ENCODE measurements at places on chromosomes 6 and 20.

- DNase-seq, result no peak
Observed at GRCh38 chr6:113385020-113385431, 472.1 kb upstream of the MARCKS start.

- no peak for DNase-seq
Observed at GRCh38 chr6:17905611-17906592, 81.5 kb downstream of the KIF13A start.

DNA sequence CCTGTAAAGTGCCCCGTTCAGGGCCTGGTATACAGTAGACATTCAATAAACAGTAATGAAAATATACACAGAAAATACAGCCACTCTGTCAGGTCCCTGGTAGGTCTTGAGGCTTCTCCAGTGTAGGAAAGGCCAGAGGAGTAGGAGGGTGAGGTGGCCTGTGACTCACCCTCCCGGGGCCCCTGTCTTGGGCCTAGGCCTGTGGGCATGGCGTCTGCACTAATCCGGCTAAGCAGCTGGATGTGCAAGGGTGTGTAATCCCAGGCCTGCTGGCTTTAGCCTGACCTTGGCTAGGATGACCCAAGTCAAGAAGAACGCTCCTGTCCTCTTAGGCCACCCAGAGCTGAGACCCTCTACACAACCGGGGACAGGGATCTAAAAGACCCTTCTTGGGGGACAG lies 84.9 kb downstream of the KCNB1 start:
- DNase-seq, result no peak

GRCh38 chr6:87574237-87574804 lies 15.5 kb downstream of the RARS2 start:
- DNase-seq, result no peak

DNA sequence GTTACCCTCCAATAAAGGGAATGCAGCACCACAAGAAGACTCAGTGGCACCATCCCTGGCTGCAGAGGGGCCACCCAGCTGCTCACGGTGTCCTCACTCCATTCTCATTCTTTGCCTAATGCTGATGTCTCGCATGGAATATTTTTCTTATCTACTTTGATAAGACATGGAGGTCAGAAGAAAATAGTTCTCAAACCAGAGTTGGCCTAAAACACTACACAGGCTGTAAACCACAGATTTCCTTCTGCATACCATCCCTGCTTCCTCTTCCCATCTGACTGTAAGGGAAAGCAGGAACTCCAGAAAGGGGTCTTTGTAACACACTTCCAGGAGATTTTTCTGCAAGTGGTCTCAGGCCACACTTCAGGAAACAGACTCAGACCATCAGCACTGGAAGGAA lies 43.1 kb upstream of the CD93 start:
- no peak for DNase-seq

GRCh38 chr6:154123155-154123956 lies 84.3 kb downstream of the OPRM1 start:
- no peak for DNase-seq

DNA sequence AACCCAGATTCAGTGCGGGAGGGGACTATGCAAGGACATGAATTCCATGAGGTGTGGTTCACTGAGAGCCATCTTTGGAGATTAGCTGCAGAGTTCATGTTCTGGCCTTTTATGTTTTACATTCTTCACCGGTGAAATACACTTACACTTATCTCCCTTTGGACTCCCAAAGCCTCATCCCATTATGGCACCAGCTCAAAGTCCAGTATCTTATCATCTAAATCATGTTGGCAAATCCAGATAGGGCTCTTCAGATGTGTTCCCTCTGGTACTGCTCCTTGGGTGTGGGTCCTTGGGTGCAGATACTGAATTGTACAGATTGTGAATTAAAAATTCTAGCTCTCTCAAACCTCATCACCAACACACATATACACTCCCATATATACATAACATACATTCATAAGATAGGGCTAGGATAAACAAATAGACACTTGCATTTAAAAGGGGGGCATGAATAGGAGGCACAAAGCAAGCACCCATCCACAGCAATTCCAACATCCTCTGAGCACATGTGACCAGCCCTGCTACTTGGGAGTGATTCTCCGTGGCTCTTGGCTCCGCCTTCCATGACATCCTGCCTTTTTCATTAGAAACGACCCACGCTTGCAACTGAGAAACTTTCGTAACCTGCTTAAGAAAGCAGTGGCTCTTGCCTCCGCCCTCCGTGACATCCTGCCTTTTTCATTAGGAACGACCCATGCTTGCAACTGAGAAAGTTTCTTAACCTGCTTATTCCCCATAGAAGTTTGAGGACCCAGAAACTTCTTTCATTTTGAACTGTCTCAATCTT lies 53.6 kb upstream of the LRRC1 start:
- DNase-seq, result no peak

- no peak for DNase-seq
Observed at GRCh38 chr20:57747861-57748481, 38.2 kb upstream of the PMEPA1 start.

- DNase-seq, result no peak
Observed at GRCh38 chr6:56714982-56715456, 72.3 kb upstream of the DST start.

DNA sequence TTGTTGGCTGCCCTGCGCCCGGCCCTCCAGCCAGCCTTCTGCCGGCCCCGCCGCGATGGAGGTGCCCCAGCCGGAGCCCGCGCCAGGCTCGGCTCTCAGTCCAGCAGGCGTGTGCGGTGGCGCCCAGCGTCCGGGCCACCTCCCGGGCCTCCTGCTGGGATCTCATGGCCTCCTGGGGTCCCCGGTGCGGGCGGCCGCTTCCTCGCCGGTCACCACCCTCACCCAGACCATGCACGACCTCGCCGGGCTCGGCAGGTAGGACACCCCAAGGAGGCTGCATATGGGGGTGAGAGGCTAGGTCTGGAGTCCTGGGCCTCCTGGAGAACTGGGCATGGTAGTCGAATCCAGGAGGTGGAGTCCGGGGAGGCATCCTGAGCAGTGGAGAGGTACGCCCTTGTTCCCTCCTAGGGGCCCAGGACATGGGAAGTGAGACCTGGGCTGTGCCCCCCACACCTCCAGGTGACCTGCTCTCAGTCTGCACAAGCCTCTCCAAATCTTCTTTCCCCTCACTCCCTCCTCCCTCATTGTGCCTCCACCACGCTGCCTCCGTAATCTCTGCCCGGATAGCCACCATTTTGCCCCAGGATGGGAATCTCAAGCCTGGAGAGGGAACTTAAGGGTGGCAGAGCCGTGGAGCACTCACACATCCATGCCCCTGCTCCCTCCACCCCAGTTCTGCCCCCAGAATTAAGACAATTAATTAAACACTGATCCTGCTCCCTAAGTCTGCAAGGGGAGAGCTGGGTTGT lies 541 bp downstream of the CDC25B start:
- no peak for DNase-seq

DNA sequence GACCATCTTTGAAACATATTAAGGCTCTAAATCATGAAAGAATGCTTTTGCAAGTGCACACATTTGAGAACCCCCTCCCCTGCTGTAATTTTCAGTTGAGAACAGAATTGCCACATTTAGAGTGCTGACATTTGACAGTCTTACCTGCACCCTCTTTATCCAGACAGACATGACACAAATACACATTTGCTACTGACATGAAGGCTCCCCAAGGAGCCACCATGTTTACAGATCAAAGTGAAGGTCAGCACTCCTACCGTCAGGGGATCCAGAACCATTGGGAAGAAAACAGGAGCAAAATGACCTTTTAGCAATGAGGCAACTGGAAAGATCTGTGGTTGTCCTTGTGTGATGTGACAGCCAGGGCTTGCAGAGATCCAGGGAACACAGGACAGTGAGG lies 315.4 kb upstream of the CNR1 start:
- no peak for DNase-seq

DNA sequence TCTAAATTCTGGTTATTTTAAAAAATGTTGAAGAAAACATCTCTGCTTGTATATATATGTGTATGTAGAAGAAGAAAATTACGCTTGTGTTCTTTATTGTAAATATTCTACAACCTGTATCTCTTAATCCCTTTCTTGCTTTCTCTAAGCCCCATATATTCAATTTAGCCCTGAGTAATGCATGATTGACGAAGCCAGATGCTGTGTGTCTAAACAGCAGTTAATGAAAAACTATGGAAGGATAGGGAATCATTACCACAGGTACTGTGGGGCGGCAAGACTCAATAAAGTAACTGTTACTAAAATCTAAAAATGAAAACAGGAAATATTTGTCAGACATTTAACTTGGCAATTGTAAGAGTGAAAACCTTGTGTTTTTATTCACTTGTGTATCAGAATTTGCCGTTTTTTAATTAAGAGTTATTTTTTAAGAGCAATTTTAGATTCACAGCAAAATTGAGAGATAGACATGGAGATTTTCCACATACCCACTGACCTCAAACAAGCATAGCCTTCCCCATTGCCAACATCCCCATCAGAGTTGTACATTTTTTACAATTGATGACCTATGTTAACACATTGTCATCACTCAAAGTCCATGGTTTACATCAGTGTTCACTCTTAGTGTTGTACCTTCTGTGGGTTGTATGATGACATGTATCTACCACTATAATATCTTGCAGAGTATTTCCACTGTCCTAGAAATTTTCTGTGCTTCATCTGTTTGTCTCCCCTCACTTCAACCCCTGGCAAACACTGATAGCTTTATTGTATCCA lies 76.7 kb downstream of the BCKDHB start:
- DNase-seq, result no peak

DNA sequence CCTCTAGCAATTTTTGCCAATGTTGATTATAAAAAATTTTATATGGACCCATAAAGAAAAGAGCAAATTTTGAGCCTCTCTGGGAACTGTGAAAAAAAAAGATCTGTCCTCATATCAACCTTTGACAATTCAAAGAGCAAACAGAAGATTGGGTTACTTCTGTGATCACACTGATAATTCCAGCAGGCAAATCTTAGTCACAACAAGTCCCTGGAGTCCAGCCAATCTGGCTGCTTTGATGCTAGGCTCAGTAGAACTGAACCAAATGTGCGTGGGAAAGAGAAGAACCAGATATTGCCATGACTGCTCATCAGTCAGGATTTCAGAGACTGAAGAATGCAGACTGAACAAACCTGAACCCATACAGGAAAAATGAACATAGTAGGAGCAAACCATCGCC lies 438.4 kb upstream of the FLRT3 start:
- DNase-seq, result no peak

GRCh38 chr6:11609324-11610071 lies 71.9 kb downstream of the TMEM170B start:
- DNase-seq, result no peak

GRCh38 chr6:54810147-54810546 lies 36.4 kb upstream of the FAM83B start:
- no peak for DNase-seq

GRCh38 chr6:71252410-71252809 lies 36.2 kb upstream of the OGFRL1 start:
- DNase-seq, result no peak

DNA sequence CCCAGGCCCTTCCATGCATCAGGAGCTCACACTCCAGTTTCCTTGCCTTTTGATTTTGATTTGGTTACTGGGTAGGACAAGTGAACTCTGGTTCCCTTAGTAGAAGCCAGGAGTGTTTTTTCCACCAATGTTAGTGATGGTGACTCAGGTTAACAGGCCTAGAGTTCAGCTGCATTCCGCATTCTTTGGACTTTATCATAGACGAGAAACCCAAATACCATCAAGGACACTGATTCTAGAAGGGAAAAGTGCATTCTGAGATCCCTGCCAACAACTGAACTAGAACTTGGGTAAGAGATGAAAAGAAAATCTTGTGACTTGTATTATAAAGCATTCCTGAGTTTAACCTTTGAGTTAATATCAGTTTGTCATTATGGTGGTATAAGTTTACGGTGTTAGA lies 8.9 kb downstream of the GSS start:
- no peak for DNase-seq

DNA sequence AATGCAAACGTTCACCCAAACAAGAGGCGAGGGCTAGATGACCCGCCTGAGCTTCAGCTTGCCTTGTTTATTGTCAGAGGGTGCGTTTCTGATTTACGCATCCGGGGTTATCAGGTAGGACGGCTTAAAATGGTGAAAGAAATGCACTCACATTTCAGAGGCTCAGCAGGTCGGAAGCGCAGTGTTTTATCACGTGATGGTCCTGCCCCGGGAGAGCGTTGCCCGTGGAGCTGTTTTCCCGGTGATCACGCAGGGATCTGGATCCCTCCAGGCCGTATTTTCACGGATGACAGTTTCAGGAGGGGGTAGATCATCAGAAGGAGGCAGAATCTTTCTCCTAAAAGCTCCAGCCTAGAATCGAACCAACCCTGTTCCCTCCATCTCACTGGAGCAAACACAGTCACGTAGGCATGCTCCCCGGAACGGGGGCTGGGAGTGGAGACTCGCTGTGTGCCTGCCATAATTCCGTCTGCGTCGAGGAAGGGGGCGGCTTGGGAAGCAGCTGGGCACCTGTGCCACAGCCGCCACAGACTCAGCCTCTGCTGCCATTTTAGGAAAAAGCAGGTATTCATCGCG lies 121.7 kb downstream of the SMOC2 start:
- no peak for DNase-seq

- DNase-seq, result no peak
Observed at GRCh38 chr20:8438748-8439147, 306.7 kb downstream of the PLCB1 start.

- DNase-seq, result no peak
Observed at GRCh38 chr20:48102931-48103660, 317.8 kb upstream of the SULF2 start.

- no peak for DNase-seq
Observed at GRCh38 chr6:107235007-107235406, 119.7 kb upstream of the BEND3 start.

DNA sequence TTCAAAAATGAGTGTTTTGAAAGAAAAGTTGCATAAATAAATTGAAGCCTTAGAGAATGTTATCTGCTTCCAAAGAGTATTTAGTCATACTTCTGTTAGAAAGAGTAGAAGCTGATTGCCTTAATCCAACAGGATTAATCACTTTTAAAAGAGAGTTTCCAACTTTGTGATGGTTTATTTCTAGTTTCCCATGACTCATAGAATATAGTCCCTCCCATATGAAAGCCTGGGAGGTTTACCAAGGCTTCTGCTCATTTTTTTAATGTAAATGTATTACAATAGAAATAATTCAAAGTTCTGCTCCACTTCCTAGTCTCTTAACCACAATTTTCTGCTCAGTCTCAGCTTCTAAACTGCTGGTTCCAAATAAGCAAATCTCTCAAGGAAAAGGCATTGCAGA lies 118.0 kb upstream of the IRAK1BP1 start:
- no peak for DNase-seq

DNA sequence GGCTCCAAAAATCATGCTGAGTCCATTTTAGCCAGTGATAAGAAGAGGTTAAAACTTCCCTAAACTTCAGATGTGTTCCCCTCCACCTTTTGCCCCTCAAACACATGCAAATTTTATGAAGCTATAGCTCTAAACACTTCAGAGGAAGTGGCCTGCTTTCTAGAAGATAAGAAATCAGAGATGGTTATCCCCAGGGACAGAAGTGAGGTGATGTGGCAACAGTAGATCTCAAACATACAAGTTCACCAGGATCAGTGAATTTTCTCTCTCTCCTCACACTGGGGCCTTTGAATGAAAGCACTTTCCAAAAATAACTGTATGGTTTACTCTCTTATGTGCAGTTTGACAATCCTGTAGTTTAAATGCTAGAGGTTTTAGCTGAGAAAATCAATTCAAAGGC lies 332.0 kb downstream of the BTBD9 start:
- DNase-seq, result no peak

- no peak for DNase-seq
Observed at GRCh38 chr6:89160331-89161092, 14.7 kb downstream of the PM20D2 start.

- DNase-seq, result no peak
Observed at GRCh38 chr6:33082702-33083101, 6.9 kb downstream of the HLA-DPB1 start.

GRCh38 chr6:40788661-40789655 lies 201.8 kb upstream of the LRFN2 start:
- DNase-seq, result no peak
